Fibroblast of skin of right biceps (primary cell): ENCODE measurements at places on chromosomes 2 and 18.

DNA sequence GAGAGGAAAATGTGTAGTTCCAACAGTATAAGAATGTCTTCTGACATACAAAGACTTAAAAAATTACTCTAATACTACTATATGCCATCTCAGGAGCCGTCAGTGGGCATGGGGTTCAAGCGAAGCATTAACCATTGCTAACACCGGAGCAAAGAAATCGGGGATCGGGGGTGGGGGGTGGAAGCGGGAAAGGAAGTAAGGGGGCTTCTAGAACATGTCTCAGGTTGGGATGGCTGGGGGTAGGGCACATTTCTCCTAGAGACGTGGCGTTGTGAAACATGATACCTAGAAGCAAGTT is 702 bp downstream of the LMAN1 start:
- DNase-seq, result peak; percentile 77

- DNase-seq, result no peak
Measured at GRCh38 chr2:237509151-237509550, 22.1 kb downstream of the MLPH start.

DNA sequence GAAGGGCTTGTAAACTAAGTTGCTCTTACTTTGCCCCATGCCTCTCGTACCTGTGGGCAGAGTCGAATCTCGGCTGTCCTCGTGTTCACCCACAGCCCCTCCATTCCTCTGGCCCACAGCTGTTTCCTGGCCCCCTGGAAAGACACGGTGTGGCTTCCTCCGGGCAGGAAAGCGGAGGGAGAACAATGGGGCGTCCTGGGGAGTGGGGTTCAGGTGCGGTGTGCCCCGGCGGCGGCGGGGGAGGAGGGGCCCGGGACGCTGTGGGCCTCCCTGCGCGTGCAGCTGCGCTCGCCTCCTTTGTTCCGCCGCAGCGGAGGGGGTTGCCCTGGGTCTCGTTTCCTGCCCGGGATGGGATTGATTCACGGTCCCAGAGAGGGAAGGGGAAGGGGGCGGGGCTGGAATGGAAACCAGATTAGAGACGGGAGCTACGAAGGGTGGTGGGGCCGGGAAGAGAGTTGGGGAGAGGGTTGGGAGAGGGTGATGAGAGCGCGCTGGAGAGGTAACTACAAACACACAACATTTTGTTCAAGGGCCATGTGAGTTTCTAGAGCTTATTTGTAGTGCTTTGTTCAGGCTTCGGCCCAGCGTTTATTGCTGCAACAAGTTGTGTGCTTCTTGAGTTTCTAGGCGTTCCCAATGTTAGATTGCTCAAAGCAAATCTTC is 796 bp downstream of the MYO1B start:
- DNase-seq, result peak; percentile 86

DNA sequence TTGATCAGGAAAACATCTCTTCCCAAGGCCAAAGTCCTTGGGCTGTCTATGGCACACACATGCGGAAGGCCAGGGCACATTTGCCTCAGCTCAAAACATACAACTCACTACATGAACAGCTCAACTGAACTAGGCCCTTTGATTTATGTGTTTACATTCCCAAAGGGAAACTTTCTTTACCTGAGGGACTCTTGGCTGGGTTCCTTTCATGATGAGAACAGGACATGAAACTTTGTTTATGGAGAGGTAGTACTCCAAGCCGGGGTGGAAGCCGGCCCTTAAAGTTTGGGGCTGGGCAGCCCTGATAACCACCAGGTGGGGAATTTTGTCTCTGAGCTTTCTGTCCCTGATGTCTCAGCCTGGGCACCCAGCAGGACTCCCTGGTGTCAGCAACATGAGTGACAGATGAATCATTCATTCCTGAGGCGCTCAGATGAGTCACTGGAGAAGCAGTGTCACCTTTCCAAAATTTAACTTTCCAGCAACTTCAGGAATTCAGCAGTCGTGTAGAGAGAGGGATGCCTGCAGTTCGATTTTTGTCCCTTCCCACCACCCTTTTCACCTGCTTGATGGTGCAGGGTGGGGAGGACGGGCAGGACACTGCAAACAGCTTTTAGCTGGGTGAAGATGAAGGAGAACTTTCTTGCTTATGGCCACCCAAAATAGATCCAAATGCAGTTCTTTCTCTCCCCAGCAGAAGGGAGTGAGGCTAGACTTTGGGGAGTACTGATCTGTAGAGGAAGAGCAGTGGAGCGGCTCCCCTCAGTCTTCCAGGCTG is 331.6 kb downstream of the DYSF start:
- peak; percentile 84 for DNase-seq

DNA sequence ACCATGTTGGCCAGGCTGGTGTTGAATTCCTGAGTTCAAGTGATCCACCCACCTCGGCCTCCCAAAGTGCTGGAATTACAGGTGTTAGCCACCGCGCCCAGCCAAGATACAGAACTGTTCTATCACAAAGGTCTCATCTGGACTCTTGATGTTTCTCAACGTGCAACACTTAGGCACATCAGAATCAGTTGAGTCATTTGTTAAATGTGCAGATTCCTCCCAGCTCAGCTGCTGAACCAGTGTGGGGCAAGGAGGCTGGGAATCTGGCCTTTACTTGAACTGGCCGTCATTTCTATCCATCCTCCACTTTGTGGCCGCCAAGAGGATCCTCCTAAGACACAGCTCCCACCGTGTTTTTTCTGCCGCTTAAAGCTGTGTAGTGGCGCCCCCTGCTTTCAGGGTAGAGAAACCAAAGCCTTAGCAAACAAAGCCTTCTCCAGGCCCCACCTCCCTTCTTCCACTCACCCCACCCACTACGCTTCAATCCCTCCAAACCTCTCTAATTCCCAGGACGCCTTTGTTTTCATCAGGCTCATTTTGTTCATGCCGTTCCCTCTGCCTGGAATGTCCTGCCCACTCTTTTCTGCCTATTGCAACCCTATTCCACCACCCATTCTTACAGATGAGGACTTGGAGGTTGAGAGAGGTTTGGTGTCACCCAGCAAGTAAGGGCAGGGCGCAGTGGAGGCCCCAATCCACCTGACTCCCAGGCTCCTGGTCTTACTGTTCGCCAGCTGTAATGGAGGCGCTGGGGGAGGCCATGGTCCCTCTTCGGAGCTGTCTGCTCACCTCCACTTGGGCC is 776 bp upstream of the SPEG start:
- peak; percentile 85 for DNase-seq

GRCh38 chr2:8214036-8214615 is 467.7 kb upstream of the ID2 start:
- DNase-seq, result peak; percentile 27

DNA sequence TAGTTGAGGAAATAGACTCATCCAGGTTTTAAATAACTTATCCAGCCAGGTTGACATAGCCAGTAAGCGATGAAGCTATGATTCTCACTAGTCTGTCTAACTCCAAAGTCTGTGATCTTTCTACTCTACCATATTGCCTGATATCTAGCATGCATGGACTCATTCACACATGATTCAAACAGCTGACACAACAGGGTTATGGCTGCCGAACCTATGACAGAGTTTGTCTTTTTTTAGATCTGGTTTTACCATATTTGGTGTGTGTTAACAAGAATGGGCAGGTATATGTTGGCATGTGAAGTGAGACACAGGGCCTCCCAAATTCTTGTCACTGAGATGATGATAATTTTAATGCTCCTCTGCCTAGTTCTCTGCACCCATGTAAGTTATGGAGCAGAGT is 210.6 kb downstream of the BABAM2 start:
- peak; percentile 34 for DNase-seq

DNA sequence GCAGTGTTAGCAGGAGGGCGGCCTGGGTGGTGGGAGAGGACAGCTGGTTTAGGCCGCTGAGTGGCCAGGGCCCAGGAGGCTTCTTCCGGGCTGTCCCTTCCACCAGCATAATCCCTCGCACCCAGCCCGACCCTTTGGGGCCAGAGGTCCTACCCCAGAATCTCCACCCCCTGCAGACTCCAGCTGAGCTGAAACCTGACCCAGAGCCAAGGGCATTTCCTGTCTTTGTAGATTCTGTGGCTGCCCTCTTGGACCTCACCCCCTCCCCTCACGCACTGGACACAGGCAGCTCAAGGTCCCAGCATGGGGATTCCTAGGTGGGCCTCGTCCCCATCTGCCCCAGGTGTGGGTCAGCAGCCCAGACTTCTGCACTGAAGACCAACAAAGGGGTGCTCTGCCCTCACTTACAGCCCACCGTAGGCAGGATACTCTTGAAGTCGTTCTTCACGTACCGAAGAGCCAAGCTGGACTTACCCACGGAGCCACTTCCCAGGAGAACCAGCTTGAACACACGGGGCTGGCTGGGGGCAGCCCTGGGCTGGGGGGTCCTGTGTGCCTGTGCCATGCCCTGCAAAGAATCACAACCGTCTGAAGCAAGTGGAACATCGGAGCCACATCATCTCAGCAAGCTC is 4.8 kb downstream of the RAB17 start:
- no peak for DNase-seq

DNA sequence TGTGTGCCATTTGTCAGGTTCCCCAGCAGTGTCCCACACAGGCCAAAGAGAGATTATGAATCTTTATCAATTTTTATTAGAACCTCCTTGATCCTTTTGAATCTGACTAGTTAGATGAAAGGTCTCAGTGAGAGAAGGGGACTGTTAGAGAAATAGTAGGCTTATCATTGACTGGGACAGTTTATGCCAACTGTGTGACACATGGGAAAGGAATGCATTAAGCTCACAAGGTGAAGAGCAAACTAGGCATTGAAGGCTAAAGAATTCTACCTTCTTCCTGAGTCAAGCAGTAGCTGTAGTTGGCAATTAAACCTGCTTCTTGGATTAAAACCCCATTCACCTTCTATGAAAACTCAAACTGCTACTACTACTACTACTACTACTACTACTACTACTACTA is 389.6 kb upstream of the CDH19 start:
- DNase-seq, result no peak

GRCh38 chr2:187214306-187214705 is 233.7 kb downstream of the CALCRL start:
- no peak for DNase-seq

- DNase-seq, result peak; percentile 56
Measured at GRCh38 chr2:83054751-83055150, 1404.3 kb downstream of the SUCLG1 start.

GRCh38 chr2:227374158-227374557 is 4.9 kb downstream of the TM4SF20 start:
- DNase-seq, result peak; percentile 82

GRCh38 chr18:42275949-42276730 is 321.1 kb downstream of the PIK3C3 start:
- no peak for DNase-seq

- peak; percentile 67 for DNase-seq
Measured at GRCh38 chr18:63322908-63323634, 3.5 kb upstream of the BCL2 start.
